ENCODE measurements at places on chromosomes 3 and 15. TPM values are rescaled to one million over a fixed set of nuclear protein-coding genes. Genes with fewer than 3 reads are reported as not detected.
A peak's percentile ranks its signal among the peaks of the same experiment; 100 is the strongest.

DNA sequence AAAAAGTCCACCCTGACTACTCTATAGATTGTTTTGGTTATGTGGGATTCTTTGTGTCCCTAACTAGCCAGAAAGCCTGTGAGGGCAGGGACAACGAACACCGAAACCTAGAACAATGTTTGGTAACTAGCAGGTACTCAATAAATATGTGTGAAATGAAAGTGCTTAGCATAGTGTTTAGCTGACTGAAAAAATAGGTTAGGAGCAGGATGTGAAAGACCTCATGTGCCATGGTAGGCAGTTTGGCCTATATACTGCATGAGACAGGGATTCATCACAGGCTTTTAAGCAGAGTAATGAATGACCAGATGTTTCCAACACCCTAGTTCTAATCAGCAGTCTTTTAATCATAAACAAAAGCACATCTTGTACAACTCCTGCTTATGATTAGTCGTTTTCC is 64.2 kb downstream of the MYO5A start:
- no peak for DNase-seq

IQGAP1 gene
- total RNA-seq = 216 TPM

- no peak for DNase-seq
These were observed 320.1 kb upstream of the ATP11B start for GRCh38 chr3:182473191-182473710.

GRCh38 chr3:33003308-33003707 is 51.9 kb downstream of the CCR4 start:
- no peak for DNase-seq

DNA sequence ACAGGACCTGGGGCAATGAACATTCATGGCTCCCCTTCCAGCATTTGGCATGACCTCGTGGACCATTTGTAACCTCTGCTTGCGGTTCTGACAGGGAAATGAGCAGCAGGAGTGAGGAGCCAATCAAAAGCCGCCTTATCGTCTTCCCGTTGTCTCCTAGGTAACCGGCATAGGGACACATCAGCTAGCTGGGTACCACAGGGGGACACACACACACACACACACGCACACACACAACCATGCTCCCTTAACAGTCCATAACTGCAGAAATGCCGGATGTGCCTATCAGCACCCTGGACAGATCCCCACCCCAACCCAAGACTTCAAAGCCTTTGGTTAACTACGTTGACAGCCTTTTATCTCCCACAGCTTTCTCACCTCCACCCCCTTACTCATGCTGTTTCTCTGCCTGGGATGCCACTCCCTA is 53.4 kb upstream of the CCDC174 start:
- DNase-seq = peak; percentile 34

ACTRT3 gene
- 2.2 TPM for total RNA-seq

GRCh38 chr15:29593629-29594028 is 228.6 kb downstream of the TJP1 start:
- no peak for DNase-seq

GRCh38 chr3:172711454-172711795 is 558 bp upstream of the NCEH1 start:
- DNase-seq = no peak

DNA sequence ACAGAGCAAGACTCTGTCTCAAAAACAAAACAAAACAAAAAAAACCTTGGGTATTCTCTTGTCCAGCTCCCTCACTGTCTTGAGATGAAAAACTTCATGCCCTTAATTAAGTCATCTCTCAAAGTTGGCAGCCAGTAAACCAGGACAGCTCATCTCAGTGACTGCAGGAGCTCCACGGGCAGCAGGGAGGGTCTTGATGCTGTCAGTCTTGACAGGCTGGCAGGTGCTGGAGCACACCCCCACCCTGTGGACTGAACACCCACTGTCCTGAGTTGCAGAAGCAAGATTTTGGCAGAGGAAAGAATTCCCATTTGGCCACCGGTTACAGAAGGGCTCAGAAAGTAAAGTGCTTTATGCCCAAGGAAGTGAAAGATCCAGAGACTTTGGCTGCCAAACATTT is 8.0 kb downstream of the DNAJA4 start:
- DNase-seq = no peak

DNA sequence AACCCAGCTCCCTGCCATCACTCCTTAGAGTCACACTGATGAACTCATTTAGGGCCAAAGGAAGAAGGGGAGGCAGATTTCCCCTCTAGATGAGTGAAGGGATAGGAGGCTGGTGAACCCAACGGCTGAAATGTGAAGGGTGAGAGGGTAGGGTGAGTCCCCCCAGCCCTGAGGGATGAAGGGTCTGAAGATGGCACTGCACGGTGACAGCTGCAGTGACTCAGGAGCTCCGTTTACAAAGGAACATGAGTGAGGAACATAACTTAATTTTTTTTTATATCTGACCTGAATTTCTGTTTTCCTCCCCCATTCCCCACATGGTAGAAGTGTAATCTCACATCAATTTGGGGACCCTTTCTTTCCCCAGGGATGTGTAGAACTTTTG is 14.0 kb downstream of the SNX33 start:
- DNase-seq = no peak

NPHP3 gene
- 22.1 TPM for total RNA-seq

DNA sequence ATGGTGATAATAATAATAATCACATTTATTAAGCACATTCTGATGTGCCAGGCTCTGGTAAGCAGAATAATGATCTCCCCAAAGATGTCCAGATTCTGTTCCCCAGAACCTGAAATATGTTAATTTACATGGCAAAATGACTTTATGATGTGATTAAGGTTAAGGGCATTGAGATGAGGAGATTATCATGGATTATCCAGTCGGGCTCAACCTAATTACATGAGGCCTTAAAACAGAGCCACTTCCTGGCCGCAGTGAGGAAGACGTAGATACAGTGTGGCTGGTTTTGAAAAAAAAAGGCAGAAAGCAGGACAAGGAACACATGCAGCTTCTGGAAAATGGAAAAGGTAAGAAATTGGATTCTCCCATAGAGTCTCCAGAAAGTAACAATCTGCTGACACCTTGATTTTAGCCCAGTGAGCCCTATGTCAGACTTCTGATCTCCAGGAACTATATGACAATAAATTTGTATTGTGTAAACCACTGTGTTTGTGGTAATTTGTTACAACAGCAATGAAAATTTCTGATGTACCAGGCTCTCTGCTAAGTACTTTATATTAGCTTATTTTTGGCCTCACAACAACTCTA is 126.7 kb downstream of the ALCAM start:
- DNase-seq = no peak

DNA sequence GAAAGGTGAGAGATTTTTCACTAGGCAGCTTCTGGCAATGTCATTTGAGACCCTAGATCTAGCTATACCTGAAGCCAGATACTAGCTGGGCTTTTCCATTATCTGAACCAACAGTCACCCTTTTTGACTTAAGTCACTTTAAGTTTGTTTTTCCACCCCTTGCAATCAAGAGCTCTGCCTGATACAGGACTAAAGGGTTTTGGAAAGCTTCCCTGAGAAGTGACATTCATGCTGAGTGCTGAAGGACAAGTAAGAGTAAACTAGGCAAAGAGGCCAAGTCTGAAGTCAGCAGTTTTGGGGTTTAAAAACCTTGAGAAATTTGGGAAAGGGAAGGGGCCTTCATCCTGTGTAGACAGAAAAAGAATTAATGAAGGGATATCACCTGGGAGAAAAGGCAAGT is 27.1 kb upstream of the CCDC174 start:
- DNase-seq = no peak
